ENCODE measurements at places on chromosomes 6 and 20. TPM values are rescaled to one million over a fixed set of nuclear protein-coding genes. Genes with fewer than 3 reads are reported as not detected.
A peak's percentile ranks its signal among the peaks of the same experiment; 100 is the strongest.

GRCh38 chr20:51695574-51696303 lies 72.5 kb downstream of the ATP9A start:
- peak; percentile 95 for DNase-seq
- peak overlapping the region; percentile 50 for H3K4me3 ChIP-seq

ZNF831 gene
- total RNA-seq, result not detected

DNA sequence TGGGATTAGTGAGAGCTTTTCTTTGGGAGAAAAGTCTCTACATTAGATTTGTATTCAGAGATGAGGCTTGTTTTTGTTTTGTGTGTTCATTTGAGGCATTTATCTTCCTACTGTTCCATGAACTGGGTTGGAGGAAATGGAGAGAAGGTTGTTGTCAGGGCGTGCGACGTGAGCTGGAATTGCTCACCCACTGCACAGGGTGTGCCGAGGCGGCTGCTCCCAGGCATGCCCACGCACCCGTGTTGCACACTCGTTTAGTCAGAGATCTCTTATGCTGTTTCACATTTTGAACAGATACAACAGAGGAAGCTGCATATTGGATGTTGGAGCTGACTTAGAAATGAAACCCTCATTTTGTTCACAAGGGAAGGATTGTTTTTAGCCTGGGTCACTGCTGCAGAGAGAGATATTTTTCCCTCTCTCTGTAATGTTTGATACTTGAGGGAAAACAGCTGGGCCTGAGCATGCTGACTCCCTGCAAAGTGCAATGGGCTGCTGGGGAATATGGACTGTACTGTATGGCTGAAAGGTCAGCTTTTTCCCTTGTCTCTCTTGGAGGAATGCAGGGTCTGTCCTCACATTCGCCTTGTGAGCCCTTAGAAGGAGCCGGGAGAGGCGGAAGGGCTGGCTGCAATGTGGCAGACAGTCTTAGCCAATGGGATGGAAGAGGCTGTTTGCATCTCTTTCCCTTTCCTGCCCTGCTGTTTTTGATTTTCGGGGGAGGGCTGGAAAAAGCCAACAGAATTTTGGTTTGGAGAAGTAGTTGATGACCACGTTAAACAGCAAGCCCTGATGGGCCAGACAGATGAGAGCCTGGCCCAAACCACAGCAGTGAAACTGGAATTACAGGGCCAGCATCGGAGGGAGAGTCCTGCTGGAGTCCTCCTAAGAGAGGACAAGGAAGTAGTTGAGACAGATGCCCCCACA lies 170.8 kb downstream of the SASH1 start:
- H3K36me3 ChIP-seq, result no peaks in the 10 kb centered on the region
- H3K27ac ChIP-seq, result no peak overlapping the region
- H3K4me3 ChIP-seq, result no peak overlapping the region

GRCh38 chr20:6228302-6228843 lies 105.5 kb upstream of the FERMT1 start:
- H3K4me1 ChIP-seq, result no peaks in the 10 kb centered on the region
- DNase-seq, result no peak
- H3K4me3 ChIP-seq, result no peak overlapping the region
- no peaks in the 10 kb centered on the region for H3K36me3 ChIP-seq

GRCh38 chr6:165677091-165677490 lies 14.1 kb upstream of the PDE10A start:
- no peaks in the 10 kb centered on the region for H3K36me3 ChIP-seq
- DNase-seq, result no peak
- H3K4me3 ChIP-seq, result no peak overlapping the region
- no peaks in the 10 kb centered on the region for H3K4me1 ChIP-seq

GRCh38 chr6:158086054-158086503 lies 82.0 kb downstream of the SERAC1 start:
- H3K4me3 ChIP-seq, result no peak overlapping the region
- H3K36me3 ChIP-seq, result peaks cover 13% of the 10 kb centered on the region
- no peaks in the 10 kb centered on the region for H3K4me1 ChIP-seq
- no peak overlapping the region for H3K27ac ChIP-seq

DNA sequence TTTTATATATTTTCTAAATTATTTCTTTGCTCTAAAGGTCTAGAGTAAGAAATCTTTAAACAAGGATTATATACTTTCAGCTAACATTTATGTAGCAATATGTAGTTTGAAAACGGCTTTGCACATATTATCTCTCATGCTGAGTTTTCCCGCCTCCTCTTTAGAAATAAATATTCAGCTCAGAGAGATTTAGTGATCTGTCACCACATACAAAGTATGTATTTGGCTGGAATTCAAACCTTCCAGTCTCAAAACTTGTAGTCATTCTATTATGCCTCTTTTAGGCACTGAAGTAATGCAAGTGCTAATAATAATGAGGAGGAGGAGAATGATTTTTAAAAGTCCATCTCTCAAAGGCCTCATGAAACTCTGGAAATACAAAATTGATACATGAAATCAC lies 525.0 kb downstream of the GRIK2 start:
- H3K27ac ChIP-seq, result no peak overlapping the region
- no peak for DNase-seq
- H3K4me1 ChIP-seq, result no peaks in the 10 kb centered on the region
- H3K36me3 ChIP-seq, result no peaks in the 10 kb centered on the region
- no peak overlapping the region for H3K4me3 ChIP-seq

POLR1H gene
- 26.3 TPM for total RNA-seq

ADA gene
- total RNA-seq, result 12.4 TPM

GRCh38 chr6:136427378-136427717 lies 122.9 kb downstream of the MAP7 start:
- DNase-seq, result no peak
- no peak overlapping the region for H3K27ac ChIP-seq
- H3K4me1 ChIP-seq, result no peaks in the 10 kb centered on the region
- H3K4me3 ChIP-seq, result no peak overlapping the region

GGT7 gene
- 1.5 TPM for total RNA-seq

- H3K4me1 ChIP-seq, result peaks cover 20% of the 10 kb centered on the region
- H3K27me3 ChIP-seq, result no peaks in the 10 kb centered on the region
- H3K4me3 ChIP-seq, result no peak overlapping the region
- DNase-seq, result no peak
Measured at GRCh38 chr20:458776-459175, 3.6 kb downstream of the TBC1D20 start.

- H3K4me3 ChIP-seq, result no peak overlapping the region
- H3K27ac ChIP-seq, result no peak overlapping the region
- no peak for DNase-seq
- H3K4me1 ChIP-seq, result no peaks in the 10 kb centered on the region
- H3K27me3 ChIP-seq, result peaks cover 78% of the 10 kb centered on the region
Measured at GRCh38 chr6:163137398-163137881, 277.1 kb upstream of the QKI start.

C6orf132 gene
- total RNA-seq, result 66.0 TPM

DNA sequence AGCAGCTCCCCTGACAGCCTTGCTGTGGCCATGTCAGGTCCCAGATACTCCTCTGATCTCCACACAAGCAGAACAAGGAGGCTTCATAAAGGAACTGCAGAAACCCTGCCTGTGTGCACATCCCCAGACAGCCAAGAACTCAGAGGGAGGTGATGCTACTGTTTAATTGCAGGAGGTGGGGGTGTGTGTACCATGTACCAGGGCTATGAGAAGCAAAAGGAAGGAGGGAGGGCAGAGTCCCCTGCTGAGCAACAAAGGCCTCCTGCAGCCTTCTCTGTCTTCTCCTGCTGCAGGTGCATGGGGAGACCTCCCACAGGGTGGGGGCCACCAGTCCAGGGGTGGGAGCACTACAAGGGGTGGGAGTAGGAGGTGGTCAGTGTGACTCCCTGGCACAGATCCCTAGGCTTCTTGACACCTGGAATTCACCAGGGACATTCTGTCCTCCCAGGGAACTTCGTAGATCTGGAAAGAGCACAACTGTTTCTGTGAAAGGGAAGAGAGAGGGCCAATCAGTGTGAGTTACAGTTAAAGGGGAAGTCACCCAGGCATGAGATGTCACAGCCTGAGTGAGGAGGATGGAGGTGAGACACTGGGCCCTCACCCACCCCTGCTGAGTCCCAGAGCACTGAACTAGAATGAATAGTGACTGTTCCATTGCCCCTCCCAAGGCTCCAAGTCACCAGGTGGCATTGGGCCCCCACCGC lies 2.8 kb downstream of the CST2 start:
- H3K36me3 ChIP-seq, result no peaks in the 10 kb centered on the region
- no peak overlapping the region for H3K27ac ChIP-seq
- no peak for DNase-seq
- no peaks in the 10 kb centered on the region for H3K27me3 ChIP-seq

GRCh38 chr6:111793711-111794111 lies 79.5 kb downstream of the FYN start:
- peaks cover 17% of the 10 kb centered on the region for H3K4me1 ChIP-seq
- H3K36me3 ChIP-seq, result no peaks in the 10 kb centered on the region
- H3K4me3 ChIP-seq, result no peak overlapping the region
- H3K27me3 ChIP-seq, result no peaks in the 10 kb centered on the region
- no peak overlapping the region for H3K27ac ChIP-seq

DNA sequence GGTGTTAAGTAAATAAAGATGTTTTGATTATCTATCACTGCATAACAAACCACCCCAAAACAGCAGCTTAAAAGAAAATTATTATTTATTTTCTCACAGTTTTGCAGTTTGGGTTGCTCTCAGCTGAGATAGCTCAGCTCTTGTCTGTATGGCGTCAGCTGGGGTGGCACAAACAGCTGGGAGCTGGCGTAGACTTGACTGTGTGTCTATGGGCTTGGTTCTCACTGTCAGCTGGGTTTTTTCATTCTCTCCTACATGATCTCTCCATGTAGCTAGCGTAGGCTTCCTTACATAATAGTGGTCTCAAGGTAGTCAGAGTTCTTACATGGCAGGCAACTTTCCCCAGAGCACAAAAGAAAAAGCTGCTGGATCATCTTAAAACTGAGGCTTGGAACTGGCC lies 6.5 kb upstream of the TMEM74B start:
- no peaks in the 10 kb centered on the region for H3K4me1 ChIP-seq
- H3K27ac ChIP-seq, result no peak overlapping the region
- no peak for DNase-seq
- H3K36me3 ChIP-seq, result no peaks in the 10 kb centered on the region

DNA sequence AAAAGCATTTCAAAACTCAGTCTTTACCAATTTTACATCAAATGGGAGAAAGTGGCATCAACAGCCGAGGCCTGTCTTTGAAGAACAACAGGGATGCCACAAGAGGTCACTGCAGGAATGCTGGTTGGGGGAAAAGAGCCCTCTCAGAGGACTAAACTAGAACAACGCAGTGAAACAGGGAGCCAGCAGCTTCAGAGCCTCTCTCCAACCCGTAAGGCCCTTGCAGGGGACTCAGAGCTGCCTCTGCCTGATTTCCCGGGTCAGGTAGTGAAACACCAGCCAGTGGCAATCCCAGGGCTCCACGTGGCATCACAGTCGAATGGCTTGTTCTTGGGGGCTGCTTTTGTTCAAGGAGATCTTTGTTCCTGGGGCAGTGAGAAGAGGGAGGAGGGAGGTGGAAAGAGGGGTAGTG lies 55.0 kb upstream of the KCNK16 start:
- H3K36me3 ChIP-seq, result no peaks in the 10 kb centered on the region
- peaks cover 41% of the 10 kb centered on the region for H3K27me3 ChIP-seq
- H3K27ac ChIP-seq, result no peak overlapping the region
- H3K4me3 ChIP-seq, result no peak overlapping the region
- no peaks in the 10 kb centered on the region for H3K4me1 ChIP-seq
- DNase-seq, result peak; percentile 64

All from PC-3 (cell line).